Glomerular endothelial cell (primary cell): ENCODE measurements at places on chromosomes 4 and X. TPM values are rescaled to one million over a fixed set of nuclear protein-coding genes. Genes with fewer than 3 reads are reported as not detected.

- no peak for DNase-seq
These were observed 182.0 kb downstream of the SLC4A4 start for GRCh38 chr4:71520850-71521249.

GRCh38 chr4:15349531-15349935 lies 78.3 kb upstream of the C1QTNF7 start:
- DNase-seq, result no peak

GRCh38 chr4:27149541-27150212 lies 289.0 kb downstream of the STIM2 start:
- DNase-seq, result no peak

DNA sequence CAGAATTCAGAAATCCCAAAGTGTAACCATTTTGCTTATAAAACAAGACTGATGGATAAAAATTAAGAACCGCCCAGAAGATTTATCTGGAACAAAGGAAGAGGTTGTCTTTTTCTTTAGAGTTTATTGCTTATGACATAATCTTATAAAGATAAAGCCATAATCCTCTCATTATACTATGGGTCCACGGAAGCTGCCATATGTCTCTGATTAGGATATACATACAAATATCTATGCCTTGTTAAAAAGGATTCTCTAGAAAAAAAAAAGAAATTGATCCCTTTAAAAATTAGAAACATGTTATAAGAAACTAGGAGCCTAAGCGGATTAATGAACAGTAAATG lies 70.5 kb downstream of the RELL1 start:
- no peak for DNase-seq

GRCh38 chrX:135572436-135572835 lies 52.0 kb downstream of the INTS6L start:
- no peak for DNase-seq

DNA sequence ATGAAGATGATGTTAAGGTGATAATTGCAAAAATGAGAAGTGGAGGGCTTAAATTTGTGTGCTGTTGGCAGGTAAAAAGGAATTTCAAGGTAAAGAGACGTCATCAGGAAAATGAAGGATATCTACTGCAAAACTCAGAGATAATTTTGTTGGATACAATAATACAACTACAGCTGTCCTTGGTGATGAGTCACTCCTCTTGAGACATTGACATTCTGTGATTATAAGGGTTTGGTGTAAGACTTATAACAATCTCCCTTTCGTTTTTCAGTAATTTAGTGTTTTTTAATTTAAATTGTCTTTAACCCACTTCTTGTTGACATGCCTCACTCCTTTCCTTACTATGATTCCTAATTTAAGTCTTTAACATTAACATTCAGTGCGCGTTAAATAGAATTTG lies 1074.1 kb upstream of the SLIT2 start:
- no peak for DNase-seq

GRCh38 chr4:184854673-184855072 lies 28.9 kb upstream of the ACSL1 start:
- no peak for DNase-seq

DNA sequence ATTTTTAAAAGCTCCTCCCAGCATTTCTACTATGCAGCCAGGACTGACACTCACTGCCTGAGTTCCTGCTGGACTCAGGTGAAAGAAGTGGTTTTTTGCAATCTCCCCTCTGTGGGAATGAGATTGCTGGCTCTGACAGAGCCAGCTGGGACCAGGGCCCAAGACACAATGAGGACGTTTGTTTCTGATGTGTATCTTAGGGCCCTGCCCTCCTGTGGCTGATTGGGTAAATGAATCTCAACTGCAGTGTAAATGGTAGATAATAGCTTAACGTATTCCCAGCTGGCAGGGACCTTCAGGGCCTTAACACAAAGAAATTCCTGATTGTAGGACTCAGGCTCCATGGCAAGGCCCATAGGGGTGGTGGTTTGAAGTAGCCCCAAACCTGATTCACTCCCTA lies 85.8 kb upstream of the PRPS1 start:
- no peak for DNase-seq

DNA sequence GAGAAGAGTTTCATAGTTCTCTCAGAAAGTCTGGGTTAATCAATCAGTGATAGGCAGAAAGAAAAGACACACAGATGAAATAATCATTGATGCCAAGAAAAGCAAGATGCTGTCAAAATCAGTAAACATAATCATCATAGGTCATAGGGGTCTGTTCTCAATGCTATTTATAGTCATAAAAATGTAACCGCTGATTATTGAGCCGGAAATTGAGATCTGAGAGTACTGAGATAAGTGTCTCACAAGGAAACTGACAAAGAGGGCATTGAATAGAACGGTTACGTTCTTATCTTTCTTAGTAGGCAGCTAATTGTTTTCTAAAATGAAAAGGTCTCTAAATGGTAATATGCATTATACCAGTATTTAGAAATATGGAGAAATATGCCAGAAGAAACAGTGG lies 1686.1 kb upstream of the AGA start:
- DNase-seq, result no peak

DNA sequence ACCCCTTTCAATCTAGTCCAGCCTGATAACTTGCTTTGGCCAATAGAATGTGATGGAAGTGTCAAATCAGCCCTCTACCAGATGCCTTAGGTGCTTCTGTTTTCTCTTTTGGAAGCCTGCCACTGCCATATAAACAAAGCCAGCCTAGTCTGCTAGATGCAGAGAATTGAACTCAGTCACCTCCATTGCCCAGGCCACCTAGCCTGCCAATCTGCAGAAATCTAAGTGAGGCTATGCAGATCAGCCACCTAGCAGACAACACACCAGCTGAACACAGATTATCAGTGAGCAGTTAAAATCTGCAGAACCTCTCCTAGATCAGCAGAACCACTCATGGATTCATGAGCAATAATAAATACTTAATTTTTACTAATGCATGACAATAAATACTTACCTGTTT lies 1108.2 kb downstream of the PCDH18 start:
- DNase-seq, result no peak

- no peak for DNase-seq
These were observed 355.2 kb downstream of the UNC5C start for GRCh38 chr4:95193391-95194224.

DNA sequence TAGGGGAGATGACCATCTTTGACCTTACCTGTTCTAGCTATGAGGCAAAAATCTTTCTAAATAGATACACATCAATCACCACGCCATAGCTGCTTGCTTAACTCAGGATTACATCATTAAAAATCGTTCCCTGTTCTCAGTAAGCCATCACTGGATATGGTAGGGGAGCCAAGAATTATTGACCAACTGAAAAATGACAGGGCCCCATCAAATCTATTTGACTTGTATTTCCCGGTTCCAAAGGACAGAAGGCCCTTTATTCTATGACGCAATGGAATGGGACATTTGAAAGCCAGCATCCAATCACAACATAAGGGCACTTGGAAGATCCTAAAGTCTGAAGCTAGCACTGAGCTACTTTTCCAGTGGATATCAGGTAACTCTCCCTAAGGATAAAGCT lies 75.6 kb upstream of the NOCT start:
- DNase-seq, result no peak

DNA sequence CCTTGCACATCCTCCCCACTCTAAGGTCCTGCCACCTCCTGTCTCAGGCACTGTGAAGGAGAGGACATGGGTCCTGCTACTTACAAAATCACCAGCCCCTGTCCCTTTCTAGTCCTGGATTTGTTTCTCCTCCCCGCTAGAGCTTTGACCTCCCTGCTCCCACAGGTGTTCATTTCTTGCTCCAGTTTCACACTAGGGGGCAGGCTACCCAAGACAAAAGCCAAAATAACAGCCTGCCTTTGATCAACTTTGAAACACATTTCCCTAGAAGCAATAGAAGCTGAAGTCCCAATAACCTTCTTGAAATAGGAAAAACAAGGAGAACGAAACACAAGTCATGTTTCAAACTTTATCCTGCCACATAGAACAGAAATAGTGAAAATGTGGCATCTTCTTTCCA lies 164.4 kb downstream of the QDPR start:
- DNase-seq, result no peak

DNA sequence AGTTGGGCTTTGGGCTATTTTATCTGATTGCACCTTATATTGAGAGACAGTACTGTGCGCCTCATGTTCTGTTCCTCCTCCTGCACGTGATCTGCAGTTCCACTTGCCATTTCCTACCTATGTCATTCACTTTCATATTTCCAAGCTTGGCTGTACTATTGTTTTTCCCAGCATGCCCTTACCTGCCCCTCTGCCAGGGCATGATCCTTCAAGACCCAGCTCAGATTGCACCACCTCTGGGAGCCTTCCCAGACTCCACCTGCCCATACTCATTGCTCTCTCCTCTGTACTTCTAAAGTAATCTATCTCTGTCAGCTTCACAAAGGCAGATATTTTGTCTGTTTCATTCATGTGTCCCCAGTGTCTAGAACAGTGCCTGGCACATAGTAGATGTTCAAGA lies 11.6 kb downstream of the SLC25A5 start:
- DNase-seq, result no peak

DNA sequence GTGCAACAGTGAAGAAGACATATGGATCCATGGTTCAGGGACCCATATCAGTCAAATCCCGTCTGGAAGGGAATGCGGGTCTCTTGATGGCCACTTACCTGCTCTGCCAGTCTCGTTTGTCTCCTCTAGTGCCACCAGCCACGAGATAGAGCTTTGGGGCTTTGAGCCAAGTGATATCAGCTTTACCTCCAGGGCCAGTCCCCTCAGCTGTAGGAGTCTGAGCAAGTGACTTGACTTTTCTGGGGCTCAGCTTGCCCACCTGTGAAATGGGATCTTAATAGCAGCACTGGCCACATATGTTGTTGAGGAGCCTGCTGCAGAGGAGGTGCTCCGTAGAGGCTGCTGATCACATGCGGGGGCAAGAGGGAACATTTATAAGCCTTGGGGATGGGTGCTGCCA lies 1.2 kb downstream of the SLC2A9 start:
- no peak for DNase-seq

DNA sequence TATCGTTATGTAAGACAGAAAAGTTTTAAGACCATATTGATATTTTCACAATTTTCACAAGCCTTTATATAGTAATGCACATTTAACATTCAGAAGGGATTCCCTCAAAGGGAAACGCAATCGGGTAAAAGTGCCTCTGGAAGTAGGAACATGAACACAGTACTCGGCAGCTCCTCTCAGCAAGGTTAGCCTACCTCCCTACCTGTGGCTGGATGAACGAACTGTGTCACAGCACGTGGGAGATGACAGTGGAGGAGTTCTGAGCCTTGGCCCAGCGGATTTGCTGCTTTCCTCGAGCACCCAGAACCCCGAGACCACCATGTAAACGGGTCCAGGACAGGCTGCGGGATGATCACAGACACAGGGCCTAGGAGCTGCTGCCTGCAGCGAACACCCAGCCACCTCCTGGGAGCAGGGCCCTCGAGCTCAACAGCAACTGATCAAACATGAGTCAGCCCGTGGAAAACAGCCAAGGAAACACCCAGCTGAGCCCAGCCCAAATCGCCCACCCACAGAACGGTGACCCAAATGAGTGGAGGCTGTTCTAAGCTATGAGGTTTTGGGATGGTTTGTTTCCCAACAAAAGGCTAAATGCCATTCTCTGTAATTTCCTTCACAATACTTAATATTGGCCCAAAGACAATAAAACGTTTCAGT lies 30.4 kb downstream of the FAT1 start:
- DNase-seq, result no peak

DNA sequence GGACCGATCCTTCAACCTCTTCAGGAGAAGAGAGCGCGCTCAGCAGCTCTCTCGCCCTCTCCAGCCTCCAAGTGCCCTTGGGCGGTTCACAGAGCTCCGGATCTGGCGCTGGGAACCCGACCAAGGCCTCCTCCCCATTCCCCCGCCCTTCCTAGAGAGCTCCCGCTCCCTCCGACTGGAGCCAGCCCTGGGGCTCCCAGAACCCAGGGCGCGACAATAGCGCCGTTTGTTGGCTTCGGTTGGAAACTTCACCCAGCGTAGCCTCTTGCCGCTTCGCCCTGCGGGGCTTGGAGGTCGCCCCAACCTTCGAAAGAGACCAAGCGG lies 3.1 kb upstream of the SOX3 start:
- DNase-seq, result no peak

DNA sequence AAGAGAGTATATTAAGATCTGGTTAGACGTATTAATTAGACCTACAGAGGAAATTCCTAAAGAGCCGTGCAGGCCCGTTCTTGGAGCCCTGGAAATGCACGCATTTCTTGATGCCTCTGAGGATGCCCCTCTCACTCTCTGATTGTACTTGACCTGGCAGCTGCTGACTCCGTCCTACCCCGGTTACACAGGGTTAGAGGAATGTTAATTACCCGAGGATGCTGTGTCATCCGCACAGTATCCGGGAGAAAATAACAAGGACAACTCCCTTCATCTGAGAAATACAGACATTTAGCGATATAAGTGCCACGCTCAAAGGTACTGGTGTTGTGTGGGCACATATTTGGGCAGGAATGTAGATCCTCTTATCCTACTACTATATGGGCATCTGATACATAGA lies 404.6 kb upstream of the FAT1 start:
- DNase-seq, result no peak

- no peak for DNase-seq
These were observed 1752.0 kb upstream of the TENM3 start for GRCh38 chr4:180491210-180491609.

DNA sequence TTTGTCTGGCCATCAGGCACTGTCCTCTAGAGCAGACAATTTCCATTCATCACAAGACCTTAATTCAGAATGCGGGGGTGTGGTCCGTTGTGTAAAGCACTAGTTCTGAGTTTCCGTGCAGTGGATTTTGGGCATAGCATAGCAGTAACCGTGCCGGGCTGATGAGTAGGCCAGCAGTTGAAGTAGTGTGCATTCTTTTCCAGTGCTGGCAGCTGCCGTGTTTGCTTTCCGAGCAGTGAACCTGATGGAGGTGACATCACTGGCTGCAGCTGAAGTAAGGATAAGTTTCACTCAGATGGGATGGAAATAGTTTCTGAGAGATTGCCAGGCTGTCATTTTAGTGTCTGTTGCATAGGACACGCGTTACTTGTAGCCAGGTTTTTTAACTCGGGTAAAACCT lies 107.0 kb upstream of the STIM2 start:
- no peak for DNase-seq

- no peak for DNase-seq
These were observed 33.2 kb upstream of the ARMCX4 start for GRCh38 chrX:101452056-101452455.

DNA sequence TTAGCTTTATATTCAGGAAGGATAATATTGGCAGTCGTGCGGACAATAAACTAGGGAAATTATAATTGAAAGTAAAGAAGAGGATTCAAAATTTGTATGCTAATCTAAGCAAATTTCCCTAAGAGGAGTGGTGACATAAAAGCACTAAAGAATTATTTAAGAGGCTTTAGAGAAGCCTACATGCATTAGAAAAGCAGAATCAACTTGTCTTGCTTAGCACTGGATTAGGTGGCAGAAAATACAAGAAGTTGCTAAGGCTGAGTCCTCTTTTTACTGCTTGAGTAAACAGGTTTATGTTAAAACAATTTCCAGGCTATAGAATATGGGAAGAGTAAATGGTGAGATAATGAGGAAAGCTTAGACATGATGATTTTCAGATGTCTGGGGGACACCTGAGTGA lies 991.5 kb downstream of the PCDH18 start:
- no peak for DNase-seq

Gene HDAC8
- 27.2 and 33.0 TPM in 2 replicates for total RNA-seq

Gene NEUROG2
- not detected in 2 replicates for total RNA-seq

Gene CT45A2
- total RNA-seq, result not detected in 2 replicates

Gene PPID
- total RNA-seq, result 33.2 and 35.5 TPM in 2 replicates

Gene PTPN13
- 3.0 and 10.5 TPM in 2 replicates for total RNA-seq

Gene PPP4R3C
- not detected in 2 replicates for total RNA-seq

Gene TBC1D8B
- total RNA-seq, result 4.6 and 7.1 TPM in 2 replicates

Gene SCML2
- 0.58 and 1.5 TPM in 2 replicates for total RNA-seq
